ENCODE measurements at places on chromosomes 16 and 17. TPM values are rescaled to one million over a fixed set of nuclear protein-coding genes. Genes with fewer than 3 reads are reported as not detected.

The CEMP1 gene
- 1.7 TPM for total RNA-seq

The CCT6B gene
- 2.0 TPM for total RNA-seq

The MPV17L gene
- total RNA-seq, result not detected

The TMED6 gene
- total RNA-seq, result 5.4 TPM

The GDPD1 gene
- 5.3 TPM for total RNA-seq

The ASGR2 gene
- total RNA-seq, result not detected

The GNAO1 gene
- 10.5 TPM for total RNA-seq

The FOXC2 gene
- total RNA-seq, result not detected

The SLC5A11 gene
- 0.19 TPM for total RNA-seq

The PPM1D gene
- 18.9 TPM for total RNA-seq

The MPP2 gene
- total RNA-seq, result 3.0 TPM

The CNEP1R1 gene
- total RNA-seq, result 40.8 TPM

The AOC2 gene
- total RNA-seq, result 2.7 TPM

The CLEC18A gene
- total RNA-seq, result 7.5 TPM

The FOXN1 gene
- total RNA-seq, result not detected

The HSD3B7 gene
- total RNA-seq, result 4.3 TPM

All from CD4-positive, alpha-beta memory T cell (primary cell).